ENCODE measurements at places on chromosomes 16 and 17. TPM values are rescaled to one million over a fixed set of nuclear protein-coding genes. Genes with fewer than 3 reads are reported as not detected.

DNA sequence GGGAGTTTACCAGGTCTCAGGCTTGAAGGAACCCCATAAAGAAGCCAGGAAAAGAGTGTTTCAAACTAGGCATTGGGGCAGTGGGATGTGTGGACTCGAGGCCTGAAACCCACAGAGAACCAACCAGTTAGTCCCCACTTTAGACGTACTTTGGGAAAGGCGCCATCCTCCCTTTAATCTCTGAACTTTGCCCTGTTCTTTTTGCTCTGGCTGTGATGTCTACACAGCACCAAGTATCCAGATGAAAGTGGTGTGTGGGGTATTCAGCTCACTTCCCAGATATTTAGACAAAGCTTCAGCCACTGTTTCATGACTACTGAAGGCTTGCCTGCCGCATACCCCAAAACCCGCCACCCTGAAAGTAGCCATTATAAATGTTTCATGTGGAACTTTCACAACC, 116.9 kb upstream of the IRX5 start:
- no peak for DNase-seq

DNA sequence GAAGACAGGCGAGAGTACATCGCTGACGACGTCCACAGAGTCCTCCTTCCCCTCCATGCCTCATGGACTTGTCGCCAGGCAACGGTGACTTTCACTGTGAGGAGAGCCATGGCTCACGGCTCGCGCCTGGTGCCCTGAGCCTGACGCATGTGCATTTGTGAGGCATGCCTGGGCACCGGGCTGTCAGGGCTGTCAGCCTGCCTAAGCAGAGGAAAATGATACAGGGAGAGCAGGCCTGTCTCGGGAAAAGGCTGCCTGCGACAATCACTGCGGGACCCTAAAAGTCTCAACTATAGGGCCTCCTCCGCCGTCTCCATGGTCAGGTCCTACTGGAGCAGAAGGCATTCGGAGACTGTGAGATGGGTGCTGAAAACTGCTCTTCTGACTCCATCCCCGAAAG, 135.5 kb upstream of the WSB1 start:
- DNase-seq: no peak

The CRISPLD2 gene
- polyA plus RNA-seq: 7.6 TPM

The GRAP gene
- polyA plus RNA-seq: 5.0 TPM

The HSPB9 gene
- 0.14 TPM for polyA plus RNA-seq

DNA sequence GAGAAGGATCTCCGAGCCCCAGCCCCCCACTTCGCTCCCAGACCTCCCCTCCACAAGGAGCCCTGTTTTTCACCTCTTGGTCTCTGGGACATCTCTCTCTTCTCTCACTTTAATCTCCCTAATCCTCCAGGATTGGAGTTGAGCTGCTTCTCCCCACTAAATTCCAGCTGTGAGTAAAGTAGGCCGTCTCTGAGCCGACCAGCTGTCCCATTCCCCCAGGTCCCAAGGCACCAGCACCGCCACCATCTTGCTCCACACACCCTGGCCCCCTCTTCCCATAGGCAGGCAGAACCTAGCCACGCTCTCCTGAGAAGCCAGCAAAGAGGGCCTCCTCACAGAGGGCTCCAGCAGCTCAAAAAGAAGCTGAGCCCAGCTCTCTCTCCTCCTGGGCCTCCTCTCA, 878 bp downstream of the DLG4 start:
- no peak for DNase-seq

The SOST gene
- polyA plus RNA-seq: 58.0 TPM

GRCh38 chr17:410543-411401, 58.2 kb upstream of the RPH3AL start:
- DNase-seq: no peak

The KRTAP2-1 gene
- not detected for polyA plus RNA-seq

The C16orf86 gene
- polyA plus RNA-seq: 2.1 TPM

The HOXB13 gene
- not detected for polyA plus RNA-seq

GRCh38 chr17:10757647-10758046, 27.8 kb upstream of the TMEM220 start:
- DNase-seq: no peak

- DNase-seq: peak; percentile 23
These were observed 138.2 kb downstream of the CYLD start for GRCh38 chr16:50879873-50880695.

DNA sequence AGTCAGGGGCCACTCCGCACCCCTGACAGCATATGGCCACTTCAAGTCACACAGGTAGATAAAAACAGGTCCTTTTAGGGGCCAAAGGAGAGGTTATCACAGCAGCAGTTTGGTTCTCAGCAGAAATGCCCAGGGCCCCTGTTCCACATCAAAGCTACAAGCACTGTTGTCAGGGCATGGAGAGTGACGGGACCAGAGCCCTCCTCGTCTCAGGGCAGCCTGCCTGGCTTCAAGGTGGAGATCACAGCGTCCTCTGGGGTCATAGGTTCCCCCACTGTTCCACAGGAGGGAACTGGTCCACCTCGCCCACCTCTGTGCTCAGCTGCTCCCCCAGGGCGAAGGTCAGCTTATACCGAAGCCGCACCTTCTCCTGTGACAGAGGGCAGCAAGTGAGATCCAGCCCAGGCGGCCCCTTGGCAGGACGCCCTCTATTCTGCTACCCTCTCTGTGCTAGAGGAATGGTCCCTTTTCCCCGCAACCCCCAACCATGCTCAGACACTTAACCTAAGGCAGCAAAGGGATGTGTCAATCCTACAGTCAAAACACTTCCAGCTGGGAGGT, 23.3 kb downstream of the GGA3 start:
- DNase-seq: no peak

The TBC1D16 gene
- polyA plus RNA-seq: 32.7 TPM

The ADAP2 gene
- polyA plus RNA-seq: 2.4 TPM

The CTRB2 gene
- not detected for polyA plus RNA-seq

DNA sequence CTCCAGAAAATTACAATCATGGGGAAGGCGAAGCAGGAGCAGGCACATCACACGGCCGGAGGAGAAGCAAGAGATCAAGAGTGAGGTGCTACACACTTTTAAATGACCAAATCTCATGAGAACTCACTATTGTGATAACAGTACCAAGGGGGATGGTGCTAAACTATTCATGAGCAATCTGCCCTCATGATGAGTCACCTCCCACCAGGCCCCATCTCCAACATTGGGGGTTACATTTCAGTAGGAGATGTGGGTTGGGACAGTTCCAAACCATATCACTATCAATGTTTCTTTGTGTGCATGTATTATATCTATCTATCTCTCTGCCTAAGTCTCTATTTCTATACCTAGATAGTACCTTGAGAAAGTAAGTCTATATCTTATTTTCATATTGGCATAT, 724.8 kb downstream of the CDH11 start:
- DNase-seq: no peak

GRCh38 chr17:47884905-47885730, 10.9 kb upstream of the SP2 start:
- DNase-seq: no peak

The C17orf78 gene
- not detected for polyA plus RNA-seq

Data from right renal cortex interstitium (tissue), 3 donors.